Esophagus squamous epithelium (tissue), 5 donors: ENCODE measurements at places on chromosomes 5 and 9.

GRCh38 chr9:76709020-76709419, 55.2 kb upstream of the PCA3 start:
- DNase-seq = no peak

- DNase-seq = no peak
These were observed 152.5 kb upstream of the RAI14 start for GRCh38 chr5:34503379-34504253.

DNA sequence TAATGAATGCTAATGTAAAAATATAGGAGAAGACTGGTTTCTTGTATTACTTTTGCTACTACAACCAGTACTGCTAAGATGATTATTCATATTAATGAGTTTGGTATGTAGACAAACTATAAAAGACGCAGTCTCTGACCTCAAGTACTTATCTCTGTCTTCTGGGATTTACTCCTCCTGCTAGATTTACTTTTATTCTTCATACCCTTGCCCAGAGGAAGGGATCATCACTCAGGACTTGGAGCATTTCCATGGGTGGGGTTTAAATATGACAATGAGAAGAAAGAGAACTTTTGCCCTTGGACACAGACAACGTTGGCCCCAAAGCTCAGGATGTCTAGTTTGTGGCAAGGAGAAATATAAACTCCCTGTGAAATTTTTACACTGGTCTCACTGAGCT, 126.1 kb downstream of the BNC2 start:
- DNase-seq = no peak

- no peak for DNase-seq
These were observed 26.9 kb downstream of the NEURL1B start for GRCh38 chr5:172667786-172668593.

GRCh38 chr5:64939772-64940510, 171.2 kb downstream of the CWC27 start:
- no peak for DNase-seq

- no peak for DNase-seq
These were observed 2.7 kb downstream of the PCDHGC3 start for GRCh38 chr5:141478321-141478945.

GRCh38 chr5:73673161-73673591, 47.2 kb downstream of the ARHGEF28 start:
- DNase-seq = no peak

DNA sequence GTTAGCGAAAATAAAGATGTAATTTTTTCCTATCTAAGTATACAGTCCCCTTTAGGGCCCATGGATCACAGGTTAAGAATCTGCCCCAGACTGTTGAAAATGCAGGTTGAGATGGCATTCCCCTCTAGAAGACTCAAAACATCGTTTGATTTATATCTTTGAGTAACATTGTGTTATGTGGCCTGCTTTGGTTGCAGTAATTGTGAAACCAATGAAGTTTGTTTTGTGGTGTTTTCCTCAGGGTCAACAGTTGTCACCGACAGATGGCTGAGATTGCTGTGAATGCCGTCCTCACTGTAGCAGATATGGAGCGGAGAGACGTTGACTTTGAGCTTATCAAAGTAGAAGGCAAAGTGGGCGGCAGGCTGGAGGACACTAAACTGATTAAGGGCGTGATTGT, 7.8 kb downstream of the CCT5 start:
- DNase-seq = no peak

- no peak for DNase-seq
These were observed 135.4 kb upstream of the MAP1B start for GRCh38 chr5:71971862-71972261.

DNA sequence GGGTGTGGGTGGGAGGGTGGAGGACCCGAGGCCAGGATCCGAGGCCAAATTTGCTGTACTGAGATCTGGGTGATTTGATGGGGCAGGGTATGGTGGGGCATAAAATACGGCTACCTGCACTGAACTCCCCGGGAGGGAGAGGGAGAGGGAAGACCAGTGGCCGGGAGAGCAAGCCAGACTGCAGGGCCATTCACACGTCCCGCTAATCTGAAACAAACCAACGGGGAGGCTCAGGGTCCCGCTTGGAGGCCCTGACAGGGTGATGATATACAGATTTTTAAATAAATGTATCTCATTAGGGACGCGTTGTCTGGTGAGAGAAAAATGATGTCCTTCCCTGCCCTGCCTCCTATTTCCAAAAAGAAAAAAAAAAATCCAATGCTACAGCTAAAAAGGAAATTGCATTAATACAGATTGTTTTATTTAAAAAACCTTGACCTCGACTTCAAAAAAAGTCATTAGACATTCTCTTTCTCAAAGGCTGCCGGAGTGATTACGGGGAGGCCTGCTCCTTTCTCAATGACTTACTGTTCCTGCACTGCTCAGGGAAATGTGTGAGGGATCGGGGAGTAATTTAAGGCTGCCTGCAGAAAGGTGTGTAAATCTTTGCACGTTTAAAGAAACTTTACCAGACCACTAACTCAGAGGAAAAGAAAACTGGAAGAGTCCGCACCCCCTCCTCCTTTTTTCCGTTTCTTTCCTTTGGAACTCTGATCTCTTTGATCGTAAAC, 11.5 kb upstream of the PRRX2 start:
- no peak for DNase-seq

DNA sequence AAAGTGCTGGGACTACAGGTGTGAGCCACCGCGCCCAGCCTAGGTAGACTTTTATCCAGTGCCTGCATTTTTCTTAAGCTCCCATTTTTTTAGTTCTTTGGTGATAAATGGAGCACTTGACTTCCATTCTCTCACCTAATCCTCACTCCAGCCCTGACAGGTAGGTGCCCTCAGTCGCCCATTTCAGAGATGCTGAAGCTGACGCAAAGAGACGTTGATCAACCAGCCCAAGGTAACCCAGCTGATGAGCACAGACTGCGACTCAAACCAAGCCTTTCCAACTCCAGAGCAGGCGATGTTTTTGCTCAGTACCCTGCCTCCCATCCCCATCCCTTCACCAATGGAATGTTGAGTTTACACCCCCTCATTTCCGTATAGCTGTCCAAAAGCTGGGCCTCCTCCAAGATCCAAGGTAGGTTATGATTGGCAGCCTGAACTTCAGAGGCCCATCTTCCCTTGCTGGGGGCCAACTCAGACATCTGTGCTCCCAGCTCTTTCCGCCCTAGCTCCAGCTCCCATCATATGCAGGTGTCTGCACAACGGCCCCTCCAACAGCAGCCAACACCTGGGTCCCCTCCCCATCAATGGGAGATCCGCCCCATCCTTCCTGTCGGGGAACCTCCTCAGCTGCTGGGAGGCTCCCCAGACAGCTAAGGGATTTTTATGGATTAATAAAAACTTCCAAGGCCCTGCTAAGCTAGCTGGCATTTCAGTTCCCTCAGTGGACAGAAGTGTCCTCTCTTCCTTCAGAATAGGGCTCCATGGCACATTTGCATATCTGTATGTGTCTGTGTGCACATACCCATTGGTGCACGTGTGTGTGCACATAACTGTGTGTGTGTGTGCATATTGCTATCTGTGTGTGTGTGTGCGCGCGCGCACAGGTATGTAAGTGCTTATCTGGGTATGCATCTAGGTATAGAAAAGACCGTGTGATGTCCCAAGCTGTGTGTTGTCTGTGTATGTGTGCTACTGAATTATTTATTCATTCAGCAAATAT, 39.3 kb upstream of the VDAC1 start:
- no peak for DNase-seq

- no peak for DNase-seq
These were observed 66.9 kb downstream of the CTSL start for GRCh38 chr9:87792831-87793288.

- DNase-seq = no peak
These were observed 505.3 kb downstream of the TLE4 start for GRCh38 chr9:80077059-80077458.
